GF-D8 (cell line): ENCODE measurements at places on chromosomes 13 and 19.

- no peak for DNase-seq
These were observed 831 bp upstream of the CBARP start for GRCh38 chr19:1238369-1239303.

GRCh38 chr13:79549355-79550106 is 68.6 kb downstream of the NDFIP2 start:
- no peak for DNase-seq

DNA sequence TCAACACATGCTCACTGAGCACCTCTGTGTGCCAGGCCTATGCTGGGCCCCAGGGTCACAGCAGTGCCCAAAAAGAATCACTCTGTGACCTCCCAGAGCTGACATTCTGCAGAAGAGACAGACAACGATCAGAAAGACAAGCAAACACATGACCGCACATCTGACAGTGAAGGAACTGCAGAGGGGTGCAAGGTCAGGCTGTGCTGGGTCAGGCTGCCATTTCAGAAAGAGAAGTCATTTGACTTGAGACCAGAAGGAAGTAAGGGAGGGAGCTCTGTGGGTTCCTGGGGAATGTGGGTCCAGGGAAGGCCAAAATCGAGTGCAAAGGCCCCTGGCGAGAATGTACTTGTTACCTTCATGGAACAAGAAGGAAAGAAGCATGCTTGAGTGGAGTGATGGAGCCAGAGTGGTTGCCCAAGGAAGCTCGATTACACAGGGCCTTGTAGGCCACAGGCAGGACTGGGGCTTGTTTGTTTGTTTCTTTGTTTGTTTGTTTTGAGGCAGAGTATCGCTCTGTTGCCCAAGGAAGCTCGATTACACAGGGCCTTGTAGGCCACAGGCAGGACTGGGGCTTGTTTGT is 11.4 kb upstream of the CD22 start:
- no peak for DNase-seq

GRCh38 chr19:45254044-45254531 is 3.0 kb downstream of the MARK4 start:
- DNase-seq, result no peak

DNA sequence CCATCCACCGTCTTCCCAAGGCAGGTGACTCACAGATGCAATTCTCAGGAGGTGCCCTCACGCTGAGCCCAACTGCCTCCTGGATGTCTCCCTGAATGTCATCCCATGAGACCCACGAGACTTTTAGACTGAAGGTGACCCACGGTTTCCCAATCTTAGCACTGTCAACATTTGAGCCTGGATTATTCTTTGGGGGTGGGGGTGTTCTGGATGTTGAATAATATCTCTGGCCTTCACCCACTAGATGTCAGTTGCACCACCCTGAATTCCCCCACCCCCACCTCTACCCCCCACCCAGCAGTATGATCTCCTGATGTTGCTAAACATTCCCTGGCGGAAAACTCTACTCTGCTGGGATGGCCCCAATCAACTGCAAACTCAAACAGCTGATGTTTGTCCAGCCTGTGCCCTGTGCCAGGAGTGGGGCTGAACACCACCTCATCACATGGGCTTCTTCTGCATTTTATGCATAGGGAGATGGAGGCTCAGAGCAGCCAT is 2.2 kb upstream of the CYP4F22 start:
- no peak for DNase-seq

GRCh38 chr13:108158746-108159145 is 56.6 kb downstream of the LIG4 start:
- DNase-seq, result no peak

GRCh38 chr13:22903925-22904324 is 276.9 kb upstream of the SGCG start:
- no peak for DNase-seq

- DNase-seq, result no peak
These were observed 990 bp downstream of the LMTK3 start for GRCh38 chr19:48510421-48511268.

DNA sequence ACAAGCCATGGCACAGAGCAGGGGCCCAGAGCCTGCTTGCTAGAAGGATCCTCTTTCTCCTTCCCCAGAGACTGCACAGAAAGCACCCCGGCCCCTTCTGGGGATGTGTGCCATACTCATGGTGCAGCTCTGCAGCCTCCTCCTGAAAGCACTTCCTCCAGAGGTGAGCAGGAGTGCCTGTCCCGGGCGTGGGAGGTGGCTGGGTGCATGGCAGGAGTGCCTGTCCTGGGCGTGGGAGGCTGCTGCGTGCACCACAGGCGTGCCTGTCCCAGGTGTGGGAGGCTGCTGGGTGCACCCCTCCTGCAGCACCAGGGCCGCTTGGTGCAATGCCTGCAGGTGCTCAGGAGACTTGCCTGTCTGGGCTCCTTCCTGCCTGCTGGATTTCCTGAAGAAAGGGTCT is 913.3 kb downstream of the UQCRFS1 start:
- DNase-seq, result no peak
